Jurkat, Clone E6-1 (cell line): ENCODE measurements at places on chromosomes 2 and 18.

DNA sequence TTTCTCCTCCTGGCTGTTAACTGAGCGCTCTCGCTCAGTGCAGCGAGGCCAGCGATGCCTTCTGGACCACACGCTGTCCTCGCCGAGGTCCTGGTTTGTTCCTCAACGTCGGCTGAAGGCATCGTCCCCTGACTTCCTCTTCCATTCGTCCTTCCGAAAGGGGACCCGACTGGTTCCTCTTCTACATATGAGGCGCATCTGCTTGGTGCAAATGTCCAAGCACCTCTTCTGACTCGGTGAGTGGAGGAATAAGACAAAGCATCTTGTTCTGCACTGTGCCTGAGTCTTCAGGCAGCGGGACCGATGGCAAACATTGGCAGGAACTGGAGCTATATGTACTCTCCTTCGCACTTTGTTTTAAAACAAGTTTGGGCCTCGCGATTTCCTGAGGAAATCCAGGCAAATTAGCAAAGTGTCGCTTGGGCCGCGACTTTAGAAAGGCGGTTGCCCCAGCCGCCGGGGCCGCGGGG is 621 bp upstream of the KCNS3 start:
- DNase-seq = no peak

- peak; percentile 66 for DNase-seq
Observed at GRCh38 chr2:239255218-239255617, 145.6 kb downstream of the HDAC4 start.

DNA sequence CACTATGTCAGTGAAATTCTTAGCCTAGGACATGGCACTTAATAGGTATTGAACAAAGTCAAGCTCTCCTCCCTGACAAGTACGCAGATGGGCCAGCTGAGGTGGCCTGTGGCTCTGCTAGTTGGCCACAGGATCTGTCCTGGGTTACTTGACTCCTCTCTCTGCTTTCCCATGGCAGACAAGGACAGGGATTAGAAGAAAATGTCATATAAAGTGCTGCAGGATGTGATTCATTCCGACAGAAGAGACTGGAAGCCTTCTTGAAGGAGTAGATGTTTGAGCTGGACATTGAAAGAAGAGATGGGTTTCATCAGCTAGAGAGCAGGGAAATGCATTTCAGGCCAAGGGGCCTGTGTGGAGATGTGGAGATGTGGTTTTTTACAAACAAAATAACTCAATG is 46.7 kb downstream of the SMAD7 start:
- DNase-seq = no peak

GRCh38 chr2:119486886-119487285 is 37.4 kb downstream of the SCTR start:
- no peak for DNase-seq

DNA sequence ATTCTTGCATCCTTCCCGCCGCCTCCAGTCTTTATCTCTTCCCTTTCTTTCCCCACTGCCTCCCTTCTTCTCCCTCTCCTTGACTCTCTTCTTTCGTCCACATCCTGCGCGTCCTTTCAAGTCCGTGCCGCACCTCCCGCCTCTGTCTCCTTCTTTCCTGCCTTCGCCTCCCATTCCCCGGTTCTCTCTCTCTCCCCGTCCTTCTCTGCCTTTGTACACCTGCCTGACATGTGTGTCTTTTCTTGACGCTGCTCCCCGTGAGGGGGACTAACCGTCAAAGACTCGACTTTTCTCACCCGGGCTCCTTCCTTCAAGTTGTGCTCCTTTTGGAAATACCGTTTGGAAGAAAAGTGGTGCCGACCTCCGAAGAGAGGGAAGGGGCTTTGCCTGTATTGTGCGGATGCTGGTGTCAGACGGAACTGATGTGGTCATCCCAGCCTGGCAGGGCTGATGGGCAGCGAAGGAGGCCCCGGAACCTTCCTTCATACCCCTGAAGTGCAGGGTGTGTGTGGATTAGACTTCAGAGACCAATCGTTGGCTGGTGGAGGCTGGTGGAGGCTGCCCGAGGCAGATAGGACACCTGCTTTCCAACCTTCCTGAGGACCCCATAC is 879 bp downstream of the TMEM178A start:
- no peak for DNase-seq

DNA sequence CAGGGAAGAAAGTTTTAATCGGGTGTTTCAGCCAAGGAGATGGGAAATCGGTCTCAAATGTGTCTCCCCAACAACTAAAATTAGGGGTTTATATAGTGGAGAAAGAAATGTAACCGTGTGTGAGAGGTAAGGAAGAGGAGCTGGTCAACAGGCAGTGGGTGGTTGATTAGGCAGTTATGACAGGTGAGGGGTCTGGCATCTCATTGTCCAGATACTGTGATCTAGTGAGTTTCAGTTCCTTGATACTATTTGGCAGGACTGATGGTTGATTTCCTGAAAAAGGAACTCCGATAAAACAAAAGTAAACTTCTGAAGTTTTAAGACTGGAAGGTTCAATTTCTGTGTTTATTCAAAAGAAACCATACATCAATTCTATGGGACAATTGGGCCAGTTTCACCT is 197.9 kb downstream of the LPIN1 start:
- DNase-seq = no peak

DNA sequence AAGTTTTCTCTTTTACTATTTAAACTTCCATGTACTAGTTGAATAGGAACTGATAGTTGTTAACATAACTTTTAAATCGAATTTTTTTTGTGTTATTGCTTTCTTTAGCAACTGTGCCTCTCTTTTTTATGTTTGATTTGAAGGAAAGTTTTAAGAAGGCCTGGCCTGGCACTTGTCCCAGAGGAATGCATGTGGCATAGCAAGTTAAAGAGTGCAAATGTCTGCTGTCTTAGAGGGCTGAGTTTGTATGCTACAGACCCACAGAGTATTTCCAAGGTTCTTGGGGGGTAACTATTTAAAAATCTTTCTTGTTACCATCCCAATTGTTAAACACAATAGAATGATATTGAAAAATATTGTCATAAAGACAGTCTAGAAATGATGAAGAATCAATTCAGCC is 47.0 kb downstream of the MTCL1 start:
- no peak for DNase-seq

GRCh38 chr2:25347205-25347815 is 5.6 kb upstream of the DNMT3A start:
- no peak for DNase-seq

- DNase-seq = no peak
Observed at GRCh38 chr2:59674100-59674499, 879.4 kb downstream of the BCL11A start.

GRCh38 chr18:53411511-53411910 is 813.0 kb downstream of the MBD2 start:
- no peak for DNase-seq

DNA sequence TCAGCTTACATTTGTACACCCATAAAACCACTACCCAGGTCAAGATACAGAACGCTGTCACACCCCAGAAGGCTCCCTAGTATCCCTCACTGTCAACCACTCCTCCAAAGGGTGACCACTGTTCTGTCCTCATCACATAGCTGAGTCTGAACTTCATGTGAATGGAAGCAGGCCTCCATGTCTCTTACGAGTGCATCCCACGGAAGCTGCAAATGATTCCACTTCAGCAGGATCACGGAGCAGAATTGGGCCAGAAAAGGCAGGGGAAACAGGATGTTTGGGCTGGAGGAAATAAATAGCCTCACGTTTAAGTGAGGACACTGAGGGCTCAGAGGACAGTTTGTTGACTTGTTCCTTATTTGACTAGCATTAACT is 38.4 kb downstream of the LBH start:
- no peak for DNase-seq

- no peak for DNase-seq
Observed at GRCh38 chr2:27263287-27264252, 723 bp upstream of the SLC30A3 start.

DNA sequence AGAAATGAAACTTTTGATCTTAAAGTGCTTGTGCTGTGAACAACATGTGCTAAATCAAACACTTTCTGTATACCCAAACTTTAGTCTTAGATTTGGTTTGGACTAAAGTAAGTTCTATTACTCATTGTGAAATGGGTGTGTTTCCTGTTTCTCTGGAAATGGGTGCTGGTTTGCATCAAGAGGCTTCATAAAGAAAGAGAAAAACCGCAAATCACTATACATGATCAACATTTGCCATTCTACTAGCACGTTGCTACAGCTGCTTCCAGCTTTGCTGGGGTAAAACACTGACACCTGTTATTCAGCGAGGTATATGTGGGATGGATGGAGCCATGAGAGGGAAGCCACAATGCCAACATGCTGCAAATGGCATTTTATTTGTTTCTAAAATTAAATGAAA is 547.0 kb upstream of the ACVR2A start:
- DNase-seq = peak; percentile 69
